ENCODE measurements at places on chromosomes 4 and X.

DNA sequence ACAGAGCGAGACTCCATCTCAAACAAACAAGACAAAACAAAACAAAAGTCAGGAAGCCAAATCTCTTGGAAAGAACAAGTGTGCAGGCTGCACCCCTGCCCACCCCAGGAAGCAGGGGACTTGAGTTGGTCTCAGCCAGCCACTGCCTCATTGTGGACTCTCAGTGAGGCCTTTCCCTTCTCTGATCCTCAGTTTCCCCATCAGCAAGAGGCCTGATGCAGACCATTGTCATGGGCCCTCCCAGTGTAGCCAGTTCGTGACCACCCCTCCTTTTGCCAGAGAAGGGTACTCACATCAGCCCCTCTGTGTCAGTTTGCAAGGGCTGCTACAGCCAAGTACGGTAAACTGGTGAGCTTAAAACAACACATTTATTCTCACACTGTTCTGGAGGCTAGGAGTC, 48.9 kb upstream of the MAMLD1 start:
- no peak for DNase-seq

- DNase-seq = no peak
Measured at GRCh38 chr4:112423591-112423990, 92.4 kb downstream of the NEUROG2 start.

DNA sequence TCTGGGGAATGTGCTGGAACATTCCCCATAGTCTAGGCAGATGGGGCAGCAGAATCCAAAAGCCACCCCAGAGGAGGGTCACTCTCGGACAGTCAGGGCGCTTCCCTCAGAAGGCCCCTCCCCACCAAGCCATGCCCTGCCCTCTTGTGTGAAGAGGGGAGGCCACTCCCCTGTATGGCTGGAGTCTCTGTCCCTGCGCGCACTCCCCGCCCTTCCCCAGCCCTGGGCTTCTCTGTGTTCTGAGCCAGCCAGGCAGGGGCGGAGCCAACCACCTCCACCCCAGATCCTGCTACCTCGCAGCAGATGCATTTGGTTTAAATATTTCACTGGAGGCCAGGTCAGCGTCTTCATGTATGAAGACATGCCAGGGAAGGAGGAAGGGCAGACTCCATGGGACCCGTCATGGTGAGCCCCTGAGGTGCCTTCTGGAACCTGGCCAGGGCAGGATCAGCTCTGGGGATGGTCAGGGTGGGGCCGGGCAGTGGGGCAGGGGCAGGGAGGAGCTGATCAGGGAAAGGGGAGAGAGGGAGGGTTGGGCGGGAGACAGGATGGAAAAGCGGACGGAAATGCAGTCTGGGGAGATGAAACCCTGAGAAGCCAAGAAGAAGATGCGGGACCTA, 107.3 kb downstream of the ADRA2C start:
- DNase-seq = no peak

GRCh38 chr4:184817494-184818215, 8.1 kb downstream of the ACSL1 start:
- no peak for DNase-seq

DNA sequence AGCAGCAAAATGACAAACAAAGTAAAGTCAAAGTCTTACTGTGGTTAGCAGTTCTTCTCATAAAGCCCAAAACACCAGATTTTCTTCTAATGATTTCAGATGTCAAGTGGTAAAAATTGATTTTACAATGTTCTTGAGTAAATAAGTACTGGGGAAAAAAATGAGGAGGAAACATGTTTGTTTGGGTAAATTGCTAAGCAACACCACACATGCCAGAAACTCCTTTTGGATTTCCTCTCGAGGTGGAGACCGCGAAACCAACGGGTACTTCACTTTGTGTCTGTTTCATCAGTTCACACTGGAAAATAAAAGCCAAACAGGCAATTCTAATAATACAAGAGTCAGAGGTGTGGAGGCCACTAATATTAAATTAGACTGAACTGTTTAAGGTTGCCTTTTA, 4.6 kb upstream of the PKD2 start:
- no peak for DNase-seq

DNA sequence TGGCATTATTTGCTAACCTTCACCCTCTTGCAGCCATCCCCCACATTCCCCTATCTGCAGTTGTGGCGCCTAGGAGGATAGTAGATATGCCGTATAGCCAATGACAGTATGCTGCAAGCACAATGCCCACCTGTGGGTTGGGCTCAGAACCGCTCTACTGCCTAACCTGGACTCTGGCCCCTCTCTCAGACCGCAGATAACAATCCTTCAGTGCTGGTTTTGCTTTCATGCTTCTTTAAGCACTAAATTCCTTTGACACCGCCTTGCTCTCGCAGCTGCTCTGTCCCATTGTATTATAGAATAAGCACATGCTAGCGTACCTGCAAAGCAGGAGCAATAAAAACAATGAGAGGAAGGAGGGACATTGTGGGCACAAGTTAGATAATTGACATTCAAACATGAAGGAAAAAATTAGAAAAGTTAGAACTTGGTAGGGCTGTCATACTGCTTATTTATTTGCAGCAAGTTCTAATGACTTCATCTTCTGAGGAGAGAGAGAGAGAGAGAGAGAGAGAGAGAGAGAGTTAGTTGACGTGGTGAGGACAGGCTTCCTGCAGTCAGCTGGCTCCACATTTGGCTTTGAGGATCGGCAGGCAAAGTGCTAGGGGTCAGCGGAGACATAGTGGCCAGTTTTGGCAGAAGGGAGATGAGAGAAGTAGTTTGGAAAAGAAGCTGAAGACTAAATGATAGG, 55.8 kb downstream of the WWC2 start:
- no peak for DNase-seq

GRCh38 chr4:176002007-176002613, 63.5 kb upstream of the WDR17 start:
- DNase-seq = no peak

DNA sequence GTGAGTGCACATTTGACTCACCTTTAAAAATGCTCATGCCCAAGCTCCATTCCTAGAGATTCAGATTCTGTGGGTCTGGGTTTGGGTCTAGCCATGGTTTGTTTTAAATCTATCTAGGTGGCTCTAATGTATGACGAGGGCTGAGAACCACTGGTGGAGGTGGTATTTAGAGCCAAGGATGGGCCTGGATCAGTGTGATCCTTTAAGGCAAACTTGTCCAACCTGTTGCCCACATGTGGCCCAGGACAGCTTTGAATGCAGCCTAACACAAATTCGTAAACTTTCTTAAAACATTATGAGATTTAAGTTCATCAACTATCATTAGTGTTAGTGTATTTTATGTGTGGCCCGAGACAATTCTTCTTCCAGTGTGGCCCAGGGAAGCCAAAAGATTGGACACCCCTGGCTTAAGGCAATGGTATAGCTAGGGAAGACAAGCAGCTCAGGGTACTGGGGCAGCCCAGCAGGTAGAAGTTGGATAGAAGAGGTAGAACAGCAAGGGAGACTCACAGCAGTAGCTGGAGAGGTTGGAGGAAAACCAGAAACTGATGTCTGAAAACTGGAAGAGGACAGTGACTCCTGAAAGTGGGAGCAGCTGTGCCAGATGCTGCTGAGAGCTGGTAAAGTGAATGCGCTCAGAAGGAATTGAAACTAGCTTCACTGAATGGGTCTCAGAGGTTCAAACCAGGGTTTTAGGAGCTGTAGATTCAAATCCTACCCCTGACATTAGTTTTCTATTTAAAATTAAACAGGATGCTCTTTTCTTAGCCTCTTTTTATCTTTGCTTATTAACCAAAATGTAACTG, 18.2 kb downstream of the ADD1 start:
- DNase-seq = no peak

GRCh38 chr4:79697444-79697843, 289.4 kb upstream of the GK2 start:
- DNase-seq = no peak

DNA sequence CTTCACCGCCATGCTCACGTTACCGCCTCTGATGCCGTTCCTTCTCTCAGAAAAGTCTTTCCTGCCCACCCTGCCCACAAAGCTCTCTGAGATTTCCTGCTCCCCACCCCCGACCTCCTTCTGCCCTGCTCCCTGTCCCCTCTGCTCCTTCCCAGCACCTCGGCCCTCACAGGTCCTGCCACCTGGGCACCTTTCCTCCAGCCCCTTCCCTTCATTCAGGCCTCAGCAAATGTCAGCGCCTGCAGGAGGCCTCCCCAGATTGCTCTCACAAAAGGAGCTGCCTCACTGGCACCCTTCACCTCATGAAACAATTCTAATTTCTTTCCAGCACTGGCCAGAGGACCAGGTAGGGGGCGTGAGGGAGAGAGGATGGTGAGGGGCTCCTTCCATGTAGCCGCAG, 33.6 kb upstream of the MXD4 start:
- no peak for DNase-seq

GRCh38 chr4:37601531-37601930, 84.6 kb downstream of the RELL1 start:
- peak; percentile 13 for DNase-seq

GRCh38 chr4:78167510-78167909, 110.4 kb downstream of the FRAS1 start:
- no peak for DNase-seq

GRCh38 chr4:15690020-15690809, 8.6 kb downstream of the FAM200B start:
- DNase-seq = peak; percentile 12
